Fibroblast of skin of abdomen (primary cell): ENCODE measurements at places on chromosomes 7 and 10.
A peak's percentile ranks its signal among the peaks of the same experiment; 100 is the strongest.

DNA sequence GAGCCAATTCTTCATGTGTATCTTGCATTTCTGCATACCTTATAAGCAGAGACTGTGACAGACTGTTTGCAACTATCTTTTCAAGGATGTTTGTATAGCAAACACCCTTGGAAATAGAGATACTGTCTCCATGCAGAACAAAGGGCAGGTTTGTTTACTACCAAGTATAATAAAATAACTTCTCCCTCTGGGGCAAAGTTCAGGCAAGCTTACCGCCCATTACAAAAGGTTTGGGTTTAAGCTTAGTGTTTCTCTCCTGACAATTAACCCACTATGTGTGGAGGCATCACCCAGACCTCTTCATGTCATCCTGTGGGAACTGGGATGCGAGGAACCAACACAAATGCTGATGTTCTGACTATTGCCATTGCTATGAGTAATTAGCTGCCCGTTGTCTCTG lies 479.1 kb upstream of the ZMIZ1 start:
- DNase-seq = no peak

DNA sequence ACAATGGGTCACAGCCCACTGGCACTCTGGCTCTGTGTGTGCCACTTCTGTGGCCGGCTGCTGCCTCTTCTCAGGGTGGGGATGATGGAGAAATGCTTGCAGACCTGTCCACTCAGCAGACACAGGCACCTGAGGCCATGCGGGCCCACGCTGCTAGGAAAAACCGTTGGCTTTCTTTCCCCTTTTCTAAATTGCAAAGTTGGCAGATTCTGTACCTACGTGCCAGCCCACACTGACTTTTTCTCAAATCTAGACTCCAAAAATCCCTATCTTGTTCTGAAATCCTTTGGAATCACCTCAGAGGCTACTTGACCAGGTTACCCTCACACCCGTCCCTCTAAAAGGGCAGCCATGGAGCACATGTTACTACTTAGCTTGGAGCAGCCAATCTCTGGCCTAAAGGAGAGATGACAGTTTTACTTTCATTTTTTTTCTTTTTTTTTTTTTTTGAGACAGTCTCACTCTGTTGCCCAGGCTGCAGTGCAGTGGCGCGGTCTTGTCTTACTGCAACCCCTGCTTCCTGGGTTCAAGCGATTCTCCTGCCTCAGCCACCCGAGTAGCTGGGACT lies 99.4 kb downstream of the RNF216 start:
- no peak for DNase-seq

- DNase-seq = no peak
These were observed 55.2 kb upstream of the C10orf71 start for GRCh38 chr10:49243610-49244283.

DNA sequence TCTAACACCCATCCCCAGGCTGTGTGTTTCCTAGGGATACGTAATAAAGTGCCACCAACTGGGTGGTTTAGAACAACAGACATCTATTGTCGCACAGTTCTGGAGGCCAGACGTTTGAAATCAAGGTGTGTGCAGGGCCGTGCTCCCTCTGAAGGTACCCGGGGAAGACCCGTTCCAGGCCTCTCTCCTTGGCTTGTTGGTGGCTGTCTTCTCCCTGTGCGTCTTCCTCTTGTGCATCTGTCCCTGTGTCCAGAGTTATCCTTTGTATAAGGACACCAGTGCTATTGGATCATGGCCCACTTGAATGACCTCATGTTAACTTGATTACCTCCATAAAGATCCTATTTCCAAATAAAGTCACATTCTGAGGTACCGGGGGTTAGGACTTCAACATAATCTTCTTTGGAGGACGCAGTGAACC lies 15.6 kb downstream of the GRK5 start:
- no peak for DNase-seq

DNA sequence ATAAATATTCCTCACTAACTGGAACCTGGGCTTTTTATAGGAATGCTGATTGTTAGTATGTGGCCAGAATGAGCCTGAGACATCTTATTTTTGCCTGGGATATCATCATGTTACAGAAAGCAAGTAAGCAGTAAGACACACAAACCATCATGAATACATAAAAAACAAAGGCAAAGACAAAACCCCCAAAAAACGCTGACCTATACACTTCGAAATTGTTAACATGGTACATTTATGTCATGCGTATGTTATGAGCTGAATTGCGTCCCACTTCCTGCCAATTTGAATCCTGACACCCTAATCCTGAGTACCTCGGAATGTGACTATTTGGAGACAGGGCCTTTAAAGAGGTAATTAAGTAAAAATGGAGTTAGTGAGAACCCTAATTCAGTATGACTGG lies 12.3 kb upstream of the NRF1 start:
- no peak for DNase-seq

- no peak for DNase-seq
These were observed 10.2 kb downstream of the CRYGN start for GRCh38 chr7:151429560-151430331.

DNA sequence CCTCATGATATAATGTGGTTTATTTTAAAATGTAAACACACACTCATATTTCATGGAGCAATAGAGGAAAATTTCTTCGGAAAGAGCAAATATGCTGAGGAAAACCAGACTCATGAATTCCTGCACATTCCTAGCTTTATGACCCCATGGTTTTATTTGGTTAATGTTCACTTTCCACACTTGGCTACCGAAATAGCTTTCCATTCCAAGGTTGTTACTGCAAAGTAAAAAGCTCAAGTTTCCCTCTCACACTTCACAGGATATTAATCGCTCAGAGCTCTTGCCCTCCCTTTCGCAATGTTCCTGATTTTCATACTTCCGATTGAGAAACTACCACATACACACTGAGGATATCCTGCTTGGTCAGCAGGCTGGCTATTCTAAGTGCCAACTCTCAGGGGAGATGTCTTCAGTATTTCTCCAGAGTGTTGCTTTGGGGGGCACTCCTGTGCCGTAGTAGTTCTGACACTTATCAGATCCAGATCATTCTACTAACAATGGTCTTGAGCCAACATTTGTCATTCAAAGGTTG lies 77.5 kb upstream of the STEAP1B start:
- peak; percentile 97 for DNase-seq

DNA sequence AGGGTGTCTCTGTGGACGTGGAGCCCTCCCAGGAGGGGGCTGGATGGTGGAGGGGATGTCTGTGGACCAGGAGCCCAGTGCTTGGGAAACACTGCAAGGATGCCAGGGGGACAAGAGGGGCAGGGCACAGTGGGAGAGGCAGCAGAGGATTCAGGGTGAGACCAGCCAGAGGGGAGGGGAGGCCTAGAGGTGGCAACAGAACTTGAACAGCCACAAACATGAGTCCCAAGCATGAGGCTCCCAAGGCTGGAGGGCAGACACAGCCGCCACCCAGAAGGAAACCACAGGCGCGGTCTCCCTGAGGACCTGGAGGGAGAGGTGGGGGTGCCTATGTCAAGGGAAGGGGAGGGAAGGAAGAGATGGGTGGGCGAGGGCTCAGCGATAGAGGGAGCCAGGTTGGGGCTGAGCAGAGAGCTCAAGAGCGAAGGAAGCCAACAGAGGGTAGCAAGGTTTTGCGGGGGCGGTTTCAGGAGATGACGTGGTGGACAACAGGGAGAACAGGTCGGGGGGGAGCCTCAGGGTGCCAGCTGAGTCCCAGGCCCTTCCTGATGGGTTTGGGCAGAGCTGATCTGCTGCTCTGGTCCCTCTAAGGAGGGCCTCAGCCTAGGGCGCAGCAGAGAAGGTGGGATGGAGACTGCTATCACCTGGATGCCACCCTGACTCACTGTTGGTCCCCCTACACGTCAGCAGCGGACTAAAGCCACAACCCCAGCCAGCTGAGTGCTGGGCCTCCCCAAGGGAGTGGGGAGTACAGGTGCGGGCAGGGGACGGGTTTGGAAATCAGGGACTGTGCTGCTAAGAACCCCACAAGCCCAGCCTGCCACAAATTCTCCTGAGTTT lies 6.7 kb upstream of the PILRA start:
- no peak for DNase-seq

DNA sequence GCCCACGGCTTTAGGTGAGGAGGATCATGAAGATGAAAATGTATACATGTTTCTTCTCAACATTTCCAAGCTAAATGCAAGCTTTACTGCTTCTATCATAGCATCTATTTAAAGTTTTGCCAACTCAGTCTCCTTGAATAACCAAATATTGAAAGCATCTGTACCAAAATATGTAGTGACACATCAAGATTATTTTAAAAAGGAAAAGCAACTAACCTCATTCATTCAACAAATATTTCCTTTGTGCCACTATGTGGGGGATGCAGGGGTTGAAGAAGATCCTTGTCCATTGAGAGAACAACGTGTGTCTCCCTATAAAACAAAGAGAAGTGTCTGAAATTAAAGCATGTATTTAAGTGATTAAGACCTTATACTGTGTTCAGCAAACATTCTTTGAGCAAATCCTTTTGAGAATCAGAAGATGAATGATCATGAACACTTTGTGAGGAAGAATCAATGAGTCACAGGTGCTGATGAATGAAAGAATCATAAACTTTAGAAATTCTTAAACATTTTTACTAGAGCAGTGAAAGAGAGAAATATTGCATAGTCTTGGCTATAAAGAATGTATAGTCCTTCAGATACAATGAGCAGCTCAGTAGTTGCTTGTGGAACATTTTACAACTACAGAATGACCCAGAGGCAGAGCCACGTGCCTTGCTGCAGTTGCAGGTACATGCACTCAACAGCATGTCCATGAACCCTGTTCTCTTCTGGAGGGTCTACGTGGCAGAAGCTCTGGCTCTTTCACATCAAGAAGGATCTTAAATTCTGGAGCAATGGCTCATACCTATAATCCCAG lies 13.9 kb downstream of the TAS2R60 start:
- DNase-seq = peak; percentile 80

- no peak for DNase-seq
These were observed 147.9 kb downstream of the DNAH11 start for GRCh38 chr7:21690705-21691104.

DNA sequence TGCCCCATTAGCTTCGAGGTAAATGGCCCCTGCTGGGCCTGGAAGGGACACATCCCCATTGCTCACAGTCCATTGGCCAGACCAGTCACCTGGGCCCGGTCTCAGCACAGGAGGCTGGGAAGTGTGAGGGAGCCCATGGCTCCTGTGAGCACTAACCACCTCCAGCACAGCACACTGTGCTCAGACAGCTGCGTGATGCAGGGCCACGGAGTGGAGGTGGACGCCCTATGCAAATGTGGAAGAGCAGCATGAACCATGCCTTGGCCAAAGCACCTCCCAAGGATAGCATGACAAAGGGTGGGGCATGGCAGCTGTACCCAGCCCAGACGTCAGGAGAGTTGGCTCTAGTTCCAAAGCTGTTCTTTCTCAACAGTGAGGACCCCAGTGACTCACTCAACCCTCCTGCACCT lies 120.1 kb upstream of the ZMIZ1 start:
- DNase-seq = no peak

DNA sequence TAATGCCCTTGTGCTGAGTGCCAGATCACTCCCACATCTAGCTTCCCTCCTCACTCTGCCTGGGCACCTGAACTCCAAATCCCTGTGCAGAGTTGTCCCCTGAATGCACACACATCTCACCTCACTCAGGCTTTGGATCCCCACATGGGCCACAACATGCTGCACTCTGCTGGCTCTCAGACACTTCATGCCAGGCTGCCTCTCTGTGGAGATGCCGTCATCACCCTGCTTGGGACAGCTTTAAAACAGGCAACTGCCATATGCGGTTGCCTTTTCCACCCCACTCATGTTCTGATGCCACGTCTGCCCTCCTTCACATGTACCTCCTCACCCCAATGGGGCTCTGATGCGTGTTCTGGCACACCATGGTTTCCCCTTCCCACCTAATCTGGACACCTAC lies 477.0 kb downstream of the GFRA1 start:
- DNase-seq = no peak

DNA sequence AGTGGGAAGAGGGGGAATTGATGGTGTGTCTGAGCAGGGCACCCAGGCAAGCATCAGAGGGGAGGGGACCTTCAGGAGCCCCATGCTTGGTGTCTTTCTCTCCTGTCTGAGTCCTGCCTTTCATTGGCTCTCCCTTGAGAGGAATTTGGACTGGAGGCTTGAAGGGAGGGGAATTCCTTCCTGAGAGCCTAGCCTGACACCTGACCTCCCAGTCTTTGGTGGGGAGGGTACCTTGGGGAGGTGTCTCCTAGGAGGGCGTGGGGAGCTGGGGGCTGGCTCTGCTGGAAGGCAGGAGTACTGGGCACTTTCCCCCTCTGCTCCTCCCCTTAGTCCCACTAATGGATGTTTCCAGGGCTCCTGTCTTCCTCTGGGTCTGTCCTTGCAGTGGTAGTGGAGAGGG lies 1.3 kb upstream of the SFRP5 start:
- DNase-seq = no peak

- no peak for DNase-seq
These were observed 235.7 kb downstream of the GRID1 start for GRCh38 chr10:86130737-86131475.

GRCh38 chr7:74252893-74253292 lies 1.3 kb downstream of the RFC2 start:
- DNase-seq = no peak

GRCh38 chr10:62264702-62265436 lies 3.8 kb downstream of the RTKN2 start:
- DNase-seq = peak; percentile 86

GRCh38 chr10:17022466-17022825 lies 107.2 kb downstream of the CUBN start:
- no peak for DNase-seq

DNA sequence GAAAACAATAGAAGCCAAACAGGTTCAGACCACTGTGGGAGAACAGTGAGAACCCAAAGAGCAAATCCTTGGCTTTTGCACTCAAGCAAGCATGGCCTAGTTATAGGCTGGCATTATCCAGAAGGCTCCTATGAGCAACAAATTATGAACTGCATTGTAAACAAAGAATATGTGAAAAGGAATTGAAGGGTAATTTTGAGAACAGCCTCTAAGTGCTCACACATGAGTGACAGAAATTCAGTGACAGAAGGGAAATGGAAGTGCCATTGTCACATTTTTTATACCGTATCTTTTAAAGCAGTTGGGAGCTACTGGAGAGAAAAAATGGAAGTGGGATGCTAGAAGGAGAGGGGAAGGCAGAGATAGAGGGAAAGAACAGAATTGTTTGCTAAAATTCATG lies 114.2 kb downstream of the MACC1 start:
- no peak for DNase-seq

- peak; percentile 88 for DNase-seq
These were observed 50.6 kb upstream of the DUSP5 start for GRCh38 chr10:110446954-110447608.

DNA sequence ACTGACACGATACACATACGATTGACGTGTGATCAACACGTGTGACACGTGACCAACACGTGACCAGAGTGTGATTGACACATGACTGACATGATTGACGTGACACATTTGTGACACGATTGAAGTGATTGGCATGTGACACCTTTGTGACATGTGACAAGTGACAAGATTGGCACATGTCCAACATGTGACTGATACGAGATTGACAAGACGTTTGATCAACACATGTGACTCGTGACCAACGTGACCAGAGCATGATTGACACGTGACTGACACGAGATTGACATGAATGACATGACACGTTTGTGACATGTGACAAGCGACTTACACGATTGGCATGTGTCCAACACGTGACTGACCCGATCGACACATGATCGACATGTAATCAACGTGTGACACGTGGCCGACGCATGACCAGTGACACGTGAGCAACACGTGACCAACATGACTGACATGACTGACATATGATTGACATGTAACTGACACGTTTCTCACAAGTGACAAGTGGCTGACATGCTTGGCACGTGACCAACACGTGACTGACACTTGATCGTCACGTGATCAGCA lies 22.0 kb downstream of the CRPPA start:
- DNase-seq = no peak
